ENCODE measurements at places on chromosomes 5 and 9.

GRCh38 chr9:89988458-89988857 is 383.6 kb downstream of the GADD45G start:
- DNase-seq, result no peak

- DNase-seq, result peak; percentile 26
Measured at GRCh38 chr9:112331674-112331952, 1.8 kb downstream of the PTBP3 start.

DNA sequence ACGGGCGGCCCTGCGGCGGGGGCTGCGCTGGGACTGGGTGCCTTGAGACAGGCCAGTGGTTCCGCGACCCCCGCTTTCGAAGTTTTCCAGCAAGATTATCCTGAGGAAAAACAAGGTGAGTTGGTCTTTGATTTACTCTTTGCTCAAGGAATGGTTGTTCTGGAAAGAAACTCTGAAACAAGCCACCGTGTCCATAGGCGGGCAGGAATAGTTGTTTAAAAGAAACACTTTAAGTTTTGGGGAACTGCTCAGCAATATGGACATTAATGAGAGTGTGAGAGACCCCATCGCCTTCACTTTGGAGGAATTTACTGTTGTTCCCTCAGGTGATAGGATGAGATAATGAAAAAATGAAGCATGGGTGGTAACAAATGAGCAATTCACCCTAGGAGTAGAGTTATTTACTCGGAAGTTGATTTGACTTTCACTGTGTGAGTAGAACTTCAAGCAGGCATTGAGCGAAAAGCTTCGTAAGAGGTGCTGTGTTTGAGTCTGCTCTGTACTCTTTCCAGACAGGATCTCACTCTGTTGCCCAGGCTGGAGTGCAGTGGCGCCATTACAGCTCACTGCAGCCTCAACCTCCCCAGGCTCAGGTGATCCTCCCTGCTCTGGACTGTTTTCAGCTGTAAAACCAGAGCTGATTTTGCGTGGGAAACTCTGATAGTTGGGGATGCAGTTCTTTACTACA is 1.1 kb downstream of the DMRTA1 start:
- DNase-seq, result peak; percentile 30

DNA sequence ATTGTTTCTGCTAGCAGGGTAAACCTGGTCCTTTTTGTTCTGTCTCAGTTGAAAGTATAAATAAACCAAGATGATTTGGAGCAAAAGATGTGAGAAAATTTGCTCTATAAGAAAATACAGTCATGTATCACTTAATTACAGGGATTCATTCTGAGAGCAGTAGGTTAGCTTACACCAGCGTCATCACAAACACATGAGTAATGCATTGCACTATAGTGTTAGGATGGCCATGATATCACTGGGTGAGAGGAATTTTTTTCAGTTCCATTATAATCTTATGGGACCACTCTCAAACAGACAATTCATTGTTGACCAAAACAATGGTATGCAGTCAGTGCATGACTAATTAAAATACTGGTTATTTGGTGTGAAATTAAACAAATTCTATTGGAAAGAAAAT is 430.9 kb downstream of the CHSY3 start:
- no peak for DNase-seq

DNA sequence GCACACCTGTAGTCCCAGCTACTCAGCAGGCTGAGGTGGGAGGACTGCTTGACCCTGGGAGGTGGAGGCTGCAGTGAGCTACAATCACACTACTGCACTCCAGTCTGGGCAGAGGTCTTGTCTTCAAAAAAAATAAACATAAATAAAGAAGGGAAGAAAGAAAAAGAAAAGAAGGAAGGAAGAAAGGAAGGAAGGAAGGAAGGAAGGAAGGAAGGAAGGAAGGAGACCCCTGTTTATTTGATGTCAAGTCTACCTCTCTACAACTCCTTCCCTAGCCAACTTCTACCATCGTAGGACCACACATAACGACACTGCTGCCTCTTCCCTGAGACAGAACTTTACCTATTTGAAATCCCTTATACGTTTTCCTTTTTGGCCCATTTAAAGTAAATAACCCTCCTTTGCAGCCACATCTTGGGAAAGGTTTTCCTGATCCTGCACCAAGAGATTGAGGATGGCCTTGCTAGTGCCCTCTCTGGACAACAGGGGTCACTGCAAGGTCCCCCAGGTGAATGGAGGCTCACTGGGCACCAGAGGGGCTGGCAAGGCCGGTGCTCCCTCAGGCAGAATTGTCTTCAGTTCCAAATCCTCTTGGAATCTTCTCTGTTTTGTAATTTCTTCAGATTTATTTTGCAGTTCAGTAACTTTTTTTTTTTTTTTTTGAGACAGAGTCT is 10.5 kb downstream of the RPS14 start:
- DNase-seq, result no peak

- DNase-seq, result no peak
Measured at GRCh38 chr5:153818626-153819025, 220.1 kb downstream of the FAM114A2 start.

- DNase-seq, result peak; percentile 75
Measured at GRCh38 chr5:149605998-149606724, 24.9 kb downstream of the ARHGEF37 start.

DNA sequence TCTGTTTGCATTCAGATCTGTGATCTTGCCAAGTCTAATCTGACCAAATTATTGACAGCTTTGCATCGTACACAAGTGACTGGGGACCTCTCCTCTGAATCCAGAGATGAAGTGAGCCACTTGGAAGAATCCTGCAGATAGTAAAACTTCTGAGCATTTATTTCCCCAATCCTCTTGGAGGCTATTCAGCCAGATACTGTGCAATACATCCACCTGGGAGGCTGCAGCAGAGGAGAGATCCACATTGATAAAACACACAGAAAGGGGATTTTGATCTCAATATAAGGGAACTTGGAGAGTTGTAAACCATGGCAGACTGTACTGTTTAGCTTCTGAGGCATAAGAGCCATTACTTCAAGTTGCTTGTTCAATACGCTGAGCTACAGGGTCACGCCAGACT is 654.6 kb downstream of the MTRR start:
- DNase-seq, result no peak

- no peak for DNase-seq
Measured at GRCh38 chr9:114137831-114138230, 17.5 kb upstream of the COL27A1 start.

- DNase-seq, result no peak
Measured at GRCh38 chr5:107118184-107119019, 552.3 kb downstream of the EFNA5 start.

GRCh38 chr9:38141746-38142591 is 72.9 kb upstream of the SHB start:
- peak; percentile 46 for DNase-seq

DNA sequence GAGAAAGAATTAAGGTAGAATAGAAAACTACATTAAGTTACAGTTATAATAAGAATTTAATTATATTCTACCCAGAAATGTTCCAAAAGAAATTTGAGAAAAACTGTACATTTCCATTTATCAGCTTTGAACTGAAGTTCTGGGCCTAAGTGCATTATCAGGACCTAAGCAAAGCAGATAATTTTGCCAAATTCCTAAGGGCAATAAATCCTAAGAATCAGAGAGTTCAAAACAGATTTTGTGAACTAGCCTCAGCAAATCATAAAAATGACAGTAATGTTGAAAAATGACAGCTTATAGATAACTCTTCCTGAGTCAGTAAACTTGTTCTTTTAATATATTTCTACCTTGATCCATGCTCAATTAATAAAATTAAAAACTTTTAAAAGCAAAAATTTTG is 662.1 kb upstream of the CDH9 start:
- DNase-seq, result no peak

- DNase-seq, result no peak
Measured at GRCh38 chr5:81922854-81923279, 49.0 kb upstream of the ATG10 start.

- no peak for DNase-seq
Measured at GRCh38 chr9:120982836-120983235, 56.2 kb upstream of the TRAF1 start.

DNA sequence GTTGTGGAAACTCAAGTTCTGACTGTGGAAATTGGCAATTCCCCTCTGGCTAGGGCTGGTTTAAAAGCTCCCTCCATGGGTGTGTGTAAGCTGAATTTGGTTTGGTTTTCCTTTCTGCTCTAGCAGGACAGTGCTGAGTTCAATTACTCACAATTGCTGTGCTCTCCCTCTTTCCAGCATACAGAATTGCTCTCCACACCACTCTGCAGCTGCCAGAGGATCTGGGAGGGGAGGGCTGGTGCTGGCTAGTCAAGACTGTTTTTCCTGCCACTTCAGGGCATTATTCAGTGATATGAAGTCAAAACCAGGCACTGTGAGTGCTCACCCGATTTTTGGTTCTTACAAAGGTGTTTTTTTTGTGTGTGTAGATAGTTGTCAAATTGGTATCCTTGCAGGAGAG is 336.9 kb upstream of the SLC24A2 start:
- no peak for DNase-seq

- DNase-seq, result peak; percentile 90
Measured at GRCh38 chr5:134289509-134290113, 63.7 kb upstream of the PPP2CA start.

DNA sequence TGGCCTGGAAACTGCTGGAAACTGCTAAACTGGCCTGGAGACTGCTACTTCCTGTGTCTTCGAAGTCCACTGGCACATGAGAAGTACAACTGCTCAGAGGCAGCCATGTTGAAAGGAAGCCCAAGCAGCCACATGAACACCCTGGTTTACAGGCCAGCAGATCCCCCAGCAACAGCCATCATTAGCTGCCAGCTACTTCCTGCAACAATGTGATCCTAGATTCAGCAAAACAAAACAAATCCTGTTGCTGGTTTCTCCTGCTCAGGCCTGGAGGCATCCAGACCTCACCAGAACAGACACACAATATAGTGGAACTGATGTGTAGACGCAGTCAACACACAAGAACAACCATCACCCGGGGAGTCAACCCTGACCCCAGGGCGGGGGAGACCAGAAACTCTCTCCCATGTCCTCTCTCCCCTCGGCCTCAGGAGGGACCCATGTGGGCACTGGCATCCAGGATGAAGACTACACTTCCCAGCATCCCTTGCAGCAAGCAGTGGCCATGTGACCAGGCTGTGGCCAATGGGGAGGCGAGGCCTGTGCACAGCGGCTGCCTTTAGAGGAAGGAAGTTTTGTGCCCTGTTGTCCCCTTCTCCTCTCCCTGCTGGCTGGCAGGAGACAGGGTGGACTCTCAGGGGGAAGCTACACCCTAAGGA is 9.2 kb upstream of the LCN15 start:
- DNase-seq, result no peak

DNA sequence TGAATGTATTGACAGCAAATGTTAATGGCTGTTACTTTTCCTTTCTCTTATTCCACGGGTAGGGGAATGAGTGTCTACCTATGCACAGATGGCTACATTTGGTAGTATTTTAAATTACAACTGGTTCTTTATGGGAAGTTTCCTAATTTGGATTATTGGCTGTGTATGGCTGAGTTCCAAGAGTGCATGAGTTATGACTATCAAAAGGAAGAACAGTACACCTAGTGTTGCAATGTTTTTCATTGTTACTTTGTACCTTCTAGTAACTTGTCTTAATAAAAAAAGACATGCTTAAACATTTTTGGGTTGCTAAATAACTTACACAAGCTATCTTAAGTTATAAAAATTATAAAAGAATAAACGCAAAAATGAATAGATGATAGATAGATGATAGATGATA is 35.8 kb upstream of the MAMDC2 start:
- no peak for DNase-seq

GRCh38 chr5:107306594-107306993 is 364.1 kb downstream of the EFNA5 start:
- DNase-seq, result no peak

GRCh38 chr9:68704814-68705530 is at the start of gene PIP5K1B:
PIP5K1B (plus strand) TSS chr9:68705240; CDS start chr9:68822615, 117,375 bp downstream.
- peak; percentile 94 for DNase-seq

DNA sequence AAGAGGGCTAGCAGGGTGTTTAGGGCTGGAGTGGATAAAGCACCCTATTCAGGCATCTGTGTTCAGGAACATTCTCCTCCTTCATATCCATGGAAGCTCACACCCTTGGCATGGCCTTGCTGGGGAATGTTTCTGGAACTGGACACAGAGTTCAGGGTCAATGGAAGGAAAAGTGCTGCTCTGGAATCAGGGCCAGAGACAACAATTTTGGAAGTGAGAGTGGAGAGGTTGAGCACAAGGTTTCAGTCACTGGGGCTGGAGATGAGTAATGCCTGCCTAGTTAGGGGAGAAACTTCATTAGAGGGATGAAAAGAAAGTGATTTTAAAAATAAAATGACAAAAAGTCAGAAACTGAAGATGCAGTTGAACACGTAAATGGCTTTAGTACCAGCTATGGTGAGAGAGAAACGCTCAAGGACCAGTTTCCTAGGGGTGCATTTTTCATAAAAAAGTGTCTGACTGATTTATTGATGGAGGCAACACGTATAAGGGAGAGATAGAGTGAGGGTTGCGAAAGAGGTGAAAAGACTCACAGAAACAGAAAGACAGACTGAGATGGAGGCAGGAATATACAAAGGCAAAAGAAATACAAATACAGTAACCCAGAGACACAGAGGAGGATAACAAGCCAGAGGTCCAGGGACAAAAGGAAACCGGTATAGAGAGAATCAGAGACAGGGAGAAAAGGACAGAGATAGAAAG is 8.0 kb upstream of the TNFSF15 start:
- DNase-seq, result no peak

GRCh38 chr5:143748516-143748915 is 63.4 kb upstream of the HMHB1 start:
- DNase-seq, result no peak

All from stomach (tissue), 19 donors.